ENCODE measurements at places on chromosomes 11 and 22. TPM values are rescaled to one million over a fixed set of nuclear protein-coding genes. Genes with fewer than 3 reads are reported as not detected.

Gene CALCB
- not detected for total RNA-seq

Gene MPEG1
- total RNA-seq, result not detected

Gene CABP4
- not detected for total RNA-seq

Gene GDPD4
- total RNA-seq, result not detected

Gene MS4A4A
- total RNA-seq, result not detected

Gene OR4A15
- total RNA-seq, result not detected

Gene DNAJB7
- not detected for total RNA-seq

Gene BATF2
- total RNA-seq, result 0.15 TPM

Gene OR8A1
- total RNA-seq, result not detected

Gene SIK2
- total RNA-seq, result 4.3 TPM

Gene HBB
- not detected for total RNA-seq

Gene RTN4R
- total RNA-seq, result 0.23 TPM

Gene SUSD2
- total RNA-seq, result 1.2 TPM

Gene SCUBE2
- 8.2 TPM for total RNA-seq

Gene MSANTD2
- 6.5 TPM for total RNA-seq

Gene C11orf21
- total RNA-seq, result not detected

Gene RAB36
- total RNA-seq, result 1.8 TPM

Gene KDELR3
- total RNA-seq, result 121 TPM

Gene MS4A6E
- not detected for total RNA-seq

Gene RGL4
- total RNA-seq, result not detected

Gene NXPE1
- not detected for total RNA-seq

Gene OR5B21
- not detected for total RNA-seq

Gene NAALADL1
- 13.1 TPM for total RNA-seq

Gene RNF121
- total RNA-seq, result 107 TPM

Gene F2
- total RNA-seq, result not detected

Gene OR52E8
- total RNA-seq, result not detected

Gene WNT11
- 0.75 TPM for total RNA-seq

Gene SCGB1A1
- not detected for total RNA-seq

Gene ASCC2
- total RNA-seq, result 27.8 TPM

Gene CTSF
- total RNA-seq, result 11.3 TPM

Gene RAC2
- 3.9 TPM for total RNA-seq

Gene DEFB131B
- total RNA-seq, result not detected

Gene DSCAML1
- not detected for total RNA-seq

Gene NCAPD3
- 11.7 TPM for total RNA-seq

Gene OR5D14
- not detected for total RNA-seq

Gene MN1
- 0.47 TPM for total RNA-seq

Gene DRICH1
- 2.2 TPM for total RNA-seq

Gene ABCC8
- total RNA-seq, result not detected

Gene LUZP2
- total RNA-seq, result 0.08 TPM

Gene TXNRD2
- total RNA-seq, result 22.0 TPM

Gene KDM4E
- total RNA-seq, result not detected

Gene KRTAP5-10
- total RNA-seq, result not detected

Gene CDHR5
- not detected for total RNA-seq

Gene KRTAP5-1
- not detected for total RNA-seq

Gene TCN2
- total RNA-seq, result 4.6 TPM

Gene ZDHHC24
- total RNA-seq, result 9.9 TPM

Gene OR52N4
- total RNA-seq, result not detected

Gene HMGXB4
- total RNA-seq, result 12.2 TPM

Gene PHOX2A
- not detected for total RNA-seq

Gene DDIAS
- total RNA-seq, result 1.4 TPM

Measured in smooth muscle cell of the coronary artery (primary cell).